Stimulated activated CD4-positive, alpha-beta T cell treated with anti-CD3 and anti-CD28 coated beads, Interleukin-2, amount 100 ng/mL, for 24 hours (primary cell): ENCODE measurements at places on chromosomes 2 and 18.

DNA sequence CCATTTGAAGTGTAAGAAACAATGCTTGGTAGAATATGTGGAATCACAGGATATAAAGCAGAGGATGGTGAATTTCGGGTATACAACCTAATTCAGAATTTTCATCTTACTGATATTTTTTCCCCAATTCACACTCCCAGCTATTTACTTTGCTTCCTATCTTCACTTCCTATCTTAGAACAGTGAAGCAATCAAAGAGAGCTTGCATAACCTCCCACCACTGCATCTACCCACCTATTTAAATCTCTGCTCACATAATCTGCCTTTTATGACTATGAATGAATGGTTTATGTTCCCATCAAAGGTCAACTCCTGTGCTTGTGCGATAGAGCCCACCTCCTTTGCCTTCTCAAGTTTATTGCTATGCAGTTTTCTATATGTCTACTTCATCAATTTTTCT lies 3.3 kb downstream of the RMDN2 start:
- DNase-seq = no peak

GRCh38 chr2:69482471-69482870 lies 45.2 kb upstream of the NFU1 start:
- DNase-seq = no peak

DNA sequence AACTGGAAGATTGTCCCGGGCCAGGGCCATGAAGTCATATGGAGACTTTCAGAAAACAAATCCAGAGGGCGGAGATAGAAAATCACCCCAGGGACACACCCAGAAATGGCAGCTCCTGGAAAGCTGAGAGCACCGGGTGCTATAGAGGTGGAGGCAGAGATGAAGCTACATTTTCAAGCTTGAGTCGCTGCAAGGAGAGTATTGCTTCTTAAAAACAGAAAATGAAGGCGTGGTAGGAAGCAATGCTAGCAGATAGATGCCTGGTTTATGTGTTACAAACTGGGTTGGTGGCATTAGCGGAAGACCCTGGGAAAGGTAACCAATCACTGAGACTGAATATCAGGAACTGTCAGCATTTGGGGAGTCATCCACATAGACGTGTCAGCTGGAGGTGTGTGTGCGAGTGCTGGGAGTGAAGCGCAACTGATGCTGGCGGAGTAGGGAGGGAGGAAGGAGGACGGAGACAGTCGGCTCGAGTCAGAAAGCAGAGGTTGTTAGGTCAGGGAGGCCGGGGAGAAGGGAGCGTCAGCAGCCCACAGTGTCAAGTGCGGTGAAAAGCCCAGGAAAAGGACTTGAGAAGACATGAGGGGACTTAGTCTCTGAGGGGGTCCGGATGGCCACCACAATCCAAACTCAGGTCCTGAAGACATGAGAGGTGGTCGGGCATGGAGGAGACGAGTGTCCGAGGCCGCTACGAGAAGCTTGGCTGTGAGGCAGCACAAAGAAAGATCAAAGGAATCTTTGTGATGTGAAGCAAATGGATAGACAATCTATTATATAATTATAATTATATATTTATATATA lies 45.4 kb downstream of the C18orf63 start:
- DNase-seq = no peak

DNA sequence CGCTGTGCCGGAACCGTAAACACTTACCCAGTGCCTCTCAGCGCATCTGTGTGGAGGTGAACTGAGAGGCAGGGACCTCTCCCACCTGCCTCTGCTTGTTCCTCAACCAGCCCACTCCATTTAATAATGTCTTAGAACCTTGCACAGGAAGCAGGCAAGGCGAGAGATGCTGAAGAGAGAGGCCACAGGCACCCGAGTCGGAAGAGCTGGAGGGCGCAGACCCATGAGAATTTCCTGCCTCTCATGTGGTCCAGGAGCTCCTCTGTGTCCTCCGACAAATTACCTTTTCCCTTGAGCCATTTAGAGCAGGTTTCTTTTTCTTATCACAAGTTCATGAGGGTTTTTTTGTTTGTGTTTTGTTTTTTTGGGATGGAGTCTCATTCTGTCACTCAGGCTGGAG lies 4.9 kb upstream of the RFX8 start:
- no peak for DNase-seq

- DNase-seq = no peak
These were observed 43.5 kb downstream of the DOK6 start for GRCh38 chr18:69444221-69444620.

GRCh38 chr2:88197732-88198131 lies 27.6 kb downstream of the THNSL2 start:
- no peak for DNase-seq
